Hematopoietic multipotent progenitor cell (in vitro differentiated cells): ENCODE measurements at places on chromosomes 6 and 20.

DNA sequence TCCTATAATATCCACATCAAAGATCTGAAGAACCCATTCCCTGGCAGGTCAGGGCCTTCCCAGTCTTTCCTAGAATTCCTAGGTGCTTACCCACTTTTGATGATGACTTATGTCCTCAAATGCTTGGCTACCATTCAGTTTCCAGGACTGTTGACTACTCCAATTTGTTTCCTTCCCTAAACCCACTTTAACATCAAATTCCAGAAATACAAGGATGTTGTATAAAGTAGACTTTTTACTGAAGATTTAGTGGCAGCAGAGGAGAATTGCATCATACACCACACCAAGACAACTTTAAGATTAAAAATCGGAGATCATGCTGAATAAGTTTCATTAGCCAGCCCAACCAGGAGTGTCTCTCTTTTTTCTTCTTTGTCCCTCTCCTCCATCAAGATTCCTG, 203.3 kb upstream of the LAMP5 start:
- DNase-seq = no peak

DNA sequence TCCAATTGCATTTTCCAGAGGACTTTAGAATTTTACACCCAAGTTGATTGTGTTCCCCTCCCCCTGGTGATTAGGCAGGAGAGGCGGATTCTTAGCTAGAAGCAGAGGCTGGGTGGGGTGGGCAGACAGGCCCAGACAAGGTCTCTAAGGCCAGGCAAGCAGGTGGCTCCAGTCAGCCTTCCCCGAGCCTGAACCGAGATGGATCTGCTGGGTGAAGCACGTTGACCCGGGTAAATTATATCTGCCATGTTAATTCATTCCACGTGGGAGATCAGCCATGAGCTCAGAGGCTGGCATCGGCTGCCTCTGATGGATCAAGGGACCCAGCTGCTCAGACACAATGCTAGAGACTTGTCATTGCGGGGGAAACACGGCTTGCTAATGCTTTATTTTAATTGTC, 159.5 kb upstream of the MAFB start:
- DNase-seq = no peak

DNA sequence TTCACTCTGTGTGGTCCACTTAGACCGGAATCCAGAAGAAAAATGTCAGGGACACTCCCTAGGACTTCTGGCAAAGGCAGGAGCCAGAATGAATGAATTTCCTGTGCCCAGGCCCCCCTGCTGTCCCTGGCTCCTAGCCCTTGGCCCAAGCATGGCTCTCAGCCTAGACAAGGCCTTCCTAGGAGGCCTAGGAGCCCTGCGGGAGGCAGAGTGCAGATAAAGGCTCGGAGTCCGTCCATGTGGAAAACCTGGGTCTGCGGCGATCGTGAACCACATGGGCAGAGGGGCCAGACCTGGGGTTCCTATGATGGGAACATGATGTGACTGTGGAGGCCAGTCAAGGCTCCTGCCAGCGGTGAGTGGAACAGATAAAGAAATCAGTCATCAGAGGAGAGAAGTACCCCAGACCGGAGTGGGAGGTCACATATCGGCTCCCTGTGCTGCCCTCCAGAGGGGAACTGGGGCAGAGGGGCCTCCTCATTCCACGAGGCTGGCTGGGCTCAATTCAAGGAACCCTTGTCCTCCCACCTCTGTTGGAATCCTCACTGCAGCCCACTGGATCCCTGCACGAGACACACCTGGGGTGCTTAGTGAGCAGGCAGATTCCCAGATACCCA, 5.9 kb upstream of the VSTM2L start:
- no peak for DNase-seq

GRCh38 chr20:49184691-49185070, 3.5 kb downstream of the STAU1 start:
- DNase-seq = no peak

DNA sequence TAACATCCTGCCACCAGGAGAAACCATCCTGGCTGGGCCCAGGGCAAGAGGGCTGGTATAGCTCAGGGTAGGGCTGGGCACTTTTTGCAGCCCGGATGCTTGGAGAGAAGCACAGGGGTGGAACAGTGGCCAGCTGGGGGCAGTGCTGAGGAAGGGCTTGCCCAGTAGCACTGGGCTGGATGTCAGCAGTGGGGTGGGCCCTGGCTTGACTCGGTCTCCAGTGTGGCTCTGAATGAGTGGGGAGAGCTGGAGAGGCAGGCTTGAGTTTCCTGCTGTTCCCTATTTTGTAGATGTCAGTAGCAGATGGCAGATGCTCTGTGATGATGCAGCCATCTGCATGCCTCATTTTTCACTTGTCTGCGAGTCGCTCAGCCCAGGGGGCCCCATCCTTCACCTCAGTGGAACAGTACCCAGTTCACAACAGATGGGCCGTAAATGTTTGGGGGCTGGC, 56.3 kb upstream of the TULP1 start:
- no peak for DNase-seq

- DNase-seq = no peak
Measured at GRCh38 chr6:12189661-12190060, 100.5 kb upstream of the EDN1 start.

GRCh38 chr6:40163924-40164323, 229.7 kb upstream of the MOCS1 start:
- DNase-seq = no peak

GRCh38 chr6:88914180-88914579, 49.2 kb downstream of the RNGTT start:
- DNase-seq = no peak

DNA sequence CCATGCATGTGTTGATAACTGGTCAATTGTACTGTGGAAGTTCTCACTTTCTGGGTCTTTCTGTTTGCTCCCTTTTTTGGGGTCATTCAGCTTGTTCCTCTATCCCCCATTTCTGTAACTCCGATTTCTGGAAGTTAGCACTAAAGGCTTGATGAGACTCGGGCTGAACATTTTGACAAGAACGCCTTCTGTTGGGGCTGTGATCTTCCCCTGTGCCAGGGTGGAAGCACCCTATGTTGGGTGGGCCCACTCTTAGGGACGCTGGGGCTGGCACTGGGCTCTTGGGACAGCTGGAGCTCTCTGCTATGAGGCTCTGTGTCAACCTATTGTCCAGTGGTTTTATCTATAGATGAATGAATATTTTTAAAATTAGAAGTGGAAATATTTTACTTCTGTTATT, 60.1 kb upstream of the FRMD1 start:
- no peak for DNase-seq

DNA sequence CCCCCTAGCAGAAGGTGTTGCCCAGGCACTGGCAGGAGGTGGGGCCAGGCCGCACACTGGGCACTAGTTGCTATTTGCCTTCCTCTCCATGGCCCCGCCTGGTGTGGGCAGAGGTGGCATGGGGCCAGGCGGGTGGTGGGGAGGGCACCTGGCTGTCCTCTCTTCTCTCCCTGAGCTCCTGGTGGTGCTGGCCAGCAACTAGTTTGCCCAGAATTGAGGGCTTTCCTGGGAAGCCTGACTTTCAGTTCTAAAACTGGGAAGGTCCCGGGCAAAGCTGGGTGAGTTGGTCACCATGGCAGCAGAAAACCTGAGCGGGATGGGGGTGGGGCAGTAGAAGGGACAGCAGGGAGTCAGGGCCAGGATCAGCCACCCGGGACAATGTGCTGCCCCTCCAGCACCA, 48.2 kb downstream of the RBM38 start:
- peak; percentile 36 for DNase-seq

- no peak for DNase-seq
Measured at GRCh38 chr20:62516338-62516737, 40.5 kb upstream of the GATA5 start.

DNA sequence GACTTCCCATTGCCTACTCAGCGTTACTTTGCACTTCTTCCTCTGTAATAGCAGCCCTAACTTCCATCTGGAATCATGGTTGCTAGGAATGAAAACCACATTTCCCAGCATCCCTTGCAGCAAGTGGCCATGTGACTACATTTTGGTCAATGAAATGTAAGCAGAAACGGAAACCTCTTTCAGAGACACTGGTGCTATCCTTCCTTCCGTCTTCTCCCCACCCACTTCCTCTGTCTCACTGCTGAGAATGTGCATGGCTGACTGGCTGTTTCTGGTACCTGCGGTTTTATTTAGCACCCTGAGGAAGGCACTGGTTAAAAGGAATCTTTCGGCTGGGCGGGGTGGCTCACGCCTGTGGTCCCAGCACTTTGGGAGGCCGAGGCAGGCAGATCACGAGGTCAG, 107.4 kb downstream of the SCML4 start:
- no peak for DNase-seq

DNA sequence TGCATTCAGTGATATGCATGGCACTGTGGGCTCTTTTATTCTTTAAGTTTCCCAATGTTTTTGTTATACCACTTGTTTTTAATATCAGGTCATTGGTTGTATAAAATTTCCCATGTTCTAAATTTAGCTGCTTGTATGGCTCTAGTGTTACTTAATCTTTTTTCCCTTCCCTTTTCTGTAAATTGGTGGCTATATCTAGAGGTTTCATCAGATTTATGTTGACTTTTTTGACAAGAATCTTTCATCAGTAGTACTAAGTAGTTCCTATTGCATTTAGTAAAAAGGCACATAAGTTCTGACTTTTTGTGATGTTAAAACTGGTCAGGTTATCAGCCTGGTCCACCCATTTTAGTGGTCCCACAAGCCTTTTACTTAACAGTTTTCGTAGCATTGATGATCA, 51.1 kb downstream of the MMS22L start:
- DNase-seq = no peak

GRCh38 chr6:145225500-145225899, 509.8 kb downstream of the EPM2A start:
- no peak for DNase-seq

DNA sequence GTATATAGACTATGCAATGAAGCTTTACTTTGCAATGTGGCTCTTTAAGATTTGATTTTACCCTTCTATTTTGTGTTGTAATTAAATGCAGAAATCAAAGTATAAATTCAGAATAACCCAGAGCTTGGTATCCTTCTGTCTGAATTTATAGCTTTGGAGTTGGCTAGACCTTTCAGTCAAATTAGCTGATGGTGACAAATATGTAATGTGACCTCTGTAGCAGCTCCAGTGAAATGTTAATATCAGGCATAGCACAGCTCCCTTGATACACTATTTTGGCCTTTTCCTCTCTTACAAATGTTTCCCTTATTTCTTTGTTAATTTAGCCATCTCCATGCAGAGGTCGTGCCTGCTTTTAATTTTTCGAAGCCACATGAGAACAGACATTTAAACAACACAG, 11.1 kb downstream of the CBFA2T2 start:
- DNase-seq = no peak

DNA sequence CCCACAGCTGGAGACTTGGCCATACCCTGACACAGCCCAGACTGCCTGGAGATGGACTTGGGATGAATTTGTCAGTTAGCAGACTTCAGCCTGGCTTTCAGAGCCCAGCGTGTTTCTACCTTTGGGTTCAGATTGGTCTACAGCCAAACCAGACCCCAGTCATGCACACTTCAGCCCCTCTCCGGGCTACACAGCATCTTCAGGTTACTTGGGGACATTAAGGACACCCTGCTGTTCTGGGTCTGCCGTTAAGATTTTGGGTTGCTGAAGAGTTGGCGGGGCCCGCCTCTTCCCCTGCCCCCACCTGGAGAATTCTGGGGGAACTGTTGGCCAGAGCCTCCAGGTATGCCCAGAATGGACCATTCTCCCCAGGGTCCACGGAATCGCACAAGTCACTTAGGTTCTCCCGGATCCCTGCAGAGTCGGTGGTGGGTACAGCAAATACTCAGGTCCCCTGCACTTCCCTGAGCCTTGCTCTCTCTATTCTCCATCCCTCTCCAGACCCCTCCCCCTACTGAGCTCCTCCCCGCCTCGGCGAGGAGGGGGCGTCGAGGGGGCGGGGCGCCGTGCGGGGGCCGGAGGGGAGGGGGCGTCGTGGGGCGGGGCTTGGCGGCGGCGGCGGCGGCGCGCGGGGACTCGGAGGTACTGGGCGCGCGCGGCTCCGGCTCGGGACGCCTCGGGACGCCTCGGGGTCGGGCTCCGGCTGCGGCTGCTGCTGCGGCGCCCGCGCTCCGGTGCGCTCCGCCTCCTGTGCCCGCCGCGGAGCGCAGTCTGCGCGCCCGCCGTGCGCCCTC, at the start of gene PTK7:
Gene PTK7, plus strand, starts transcription at position 645 of the 794 bp plus-strand sequence. CDS start 175 bp downstream, outside the sequence.
- peak; percentile 81 for DNase-seq

DNA sequence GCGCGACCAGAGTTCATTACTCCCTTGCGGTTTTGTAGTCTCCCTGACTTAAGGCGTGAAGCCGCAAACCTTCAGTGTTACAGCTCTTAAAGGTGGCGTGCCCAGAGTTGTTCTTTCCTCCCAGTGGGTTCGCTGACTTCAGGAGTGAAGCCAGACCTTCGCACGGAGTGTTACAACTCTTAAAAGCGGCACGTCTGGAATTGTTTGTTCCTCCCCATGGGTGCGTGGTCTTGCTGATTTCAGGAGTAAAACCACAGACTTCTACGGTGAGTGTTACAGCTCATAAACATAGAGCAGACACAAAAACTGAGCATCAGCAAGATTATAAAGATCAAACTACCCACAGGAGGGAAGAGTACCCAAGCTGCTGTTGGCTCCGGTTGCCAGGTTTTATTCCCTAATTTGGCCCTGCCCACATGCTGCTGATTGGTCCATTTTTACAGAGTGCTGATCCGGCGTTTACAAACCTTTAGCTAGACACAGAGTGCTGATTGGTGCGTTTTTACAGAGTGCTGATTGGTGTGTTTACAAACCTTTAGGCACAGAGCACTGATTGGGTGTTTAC, 10.4 kb downstream of the TMEM14C start:
- DNase-seq = no peak

GRCh38 chr6:98717988-98718387, 116.4 kb upstream of the POU3F2 start:
- DNase-seq = no peak

DNA sequence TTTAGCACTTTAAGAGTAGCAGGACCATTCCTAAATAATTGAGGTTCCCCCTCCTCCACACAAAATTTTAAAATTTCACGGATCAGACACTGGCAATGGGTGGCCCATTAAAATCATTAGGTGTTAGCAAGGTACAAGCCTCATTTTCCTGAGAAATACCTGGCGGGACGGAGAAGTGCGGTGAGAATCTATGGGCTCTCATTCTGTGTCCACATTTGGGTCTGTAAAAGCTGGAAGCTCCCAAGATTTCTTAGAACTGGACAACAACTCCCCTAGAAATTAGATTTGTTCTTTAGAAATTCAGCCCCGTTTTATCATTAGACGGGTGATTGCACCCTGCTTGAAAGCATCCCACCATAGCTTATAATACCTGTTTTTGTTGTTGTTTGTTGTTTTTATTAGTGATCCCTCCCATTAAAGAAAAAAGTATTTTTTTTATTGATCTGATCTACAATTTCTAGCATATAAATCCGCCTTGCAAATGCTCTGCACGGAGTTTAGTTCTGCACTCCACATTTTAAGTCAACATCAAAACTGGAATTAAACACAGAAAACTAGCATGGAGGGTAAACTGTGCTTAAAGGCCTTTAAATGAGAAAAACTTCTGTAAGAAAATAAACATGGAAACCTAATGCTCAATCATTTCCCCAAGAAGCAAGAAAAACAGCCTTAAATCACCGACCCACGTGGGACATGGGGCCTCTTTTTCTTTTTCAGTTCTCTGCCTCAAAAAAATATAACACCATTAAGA, 5.7 kb downstream of the SIM1 start:
- no peak for DNase-seq

- peak; percentile 54 for DNase-seq
Measured at GRCh38 chr6:34182751-34183531, 37.1 kb upstream of the GRM4 start.

- DNase-seq = no peak
Measured at GRCh38 chr6:163487606-163488005, 73.1 kb downstream of the QKI start.

- DNase-seq = no peak
Measured at GRCh38 chr20:38986663-38987062, 24.5 kb downstream of the DHX35 start.
